ENCODE measurements at places on chromosomes 12 and 14.

DNA sequence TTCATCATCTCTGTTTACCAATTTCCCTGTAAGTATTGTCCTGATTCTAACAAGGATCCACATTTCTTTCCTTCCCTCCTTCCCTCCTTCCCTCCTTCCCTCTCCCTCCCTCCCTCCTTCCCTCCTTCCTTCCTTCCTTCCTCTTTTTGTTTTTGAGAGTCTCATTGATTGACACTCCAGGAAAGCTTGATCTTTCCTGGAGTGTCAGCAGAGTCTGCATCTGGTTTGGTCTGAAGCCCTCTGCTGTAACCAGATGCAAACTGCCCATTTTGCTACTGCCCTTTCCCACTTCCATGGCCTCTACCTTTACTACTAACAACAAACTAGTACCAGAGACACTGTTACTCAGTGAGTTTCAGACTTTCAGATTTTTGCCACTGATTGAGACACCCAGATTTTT lies 14.4 kb upstream of the OR6C65 start:
- DNase-seq: no peak

DNA sequence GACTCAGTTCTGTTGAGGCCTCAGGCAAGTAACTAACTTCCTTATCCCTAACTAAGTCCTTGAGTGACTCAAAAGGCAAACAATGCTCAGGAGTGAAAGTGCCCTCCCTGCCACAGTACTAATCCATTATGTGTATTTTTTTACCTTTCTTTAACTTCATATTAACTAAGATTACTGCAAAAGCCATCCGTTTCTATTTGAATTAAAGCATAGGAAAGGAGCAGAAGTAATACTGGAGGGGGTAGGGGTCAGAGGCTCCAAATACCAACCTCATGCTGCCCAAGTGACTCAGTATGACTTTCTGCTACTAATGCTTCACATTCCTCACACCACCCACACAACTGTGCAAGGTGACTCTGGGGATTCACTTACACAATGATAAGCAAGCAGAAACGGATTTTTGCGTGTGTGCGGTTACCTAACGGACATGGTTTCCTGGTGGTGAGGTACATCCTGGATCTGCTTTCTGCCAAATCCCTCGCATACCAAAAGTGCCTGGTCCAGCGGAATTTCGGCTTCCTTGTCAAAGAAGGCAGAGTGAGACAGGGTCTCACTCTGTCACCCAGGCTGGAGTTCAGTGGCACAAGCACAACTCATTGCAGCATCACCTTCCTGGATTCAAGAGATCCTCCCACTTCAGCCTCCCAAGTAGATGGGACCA lies 25.1 kb downstream of the MOK start:
- DNase-seq: no peak

DNA sequence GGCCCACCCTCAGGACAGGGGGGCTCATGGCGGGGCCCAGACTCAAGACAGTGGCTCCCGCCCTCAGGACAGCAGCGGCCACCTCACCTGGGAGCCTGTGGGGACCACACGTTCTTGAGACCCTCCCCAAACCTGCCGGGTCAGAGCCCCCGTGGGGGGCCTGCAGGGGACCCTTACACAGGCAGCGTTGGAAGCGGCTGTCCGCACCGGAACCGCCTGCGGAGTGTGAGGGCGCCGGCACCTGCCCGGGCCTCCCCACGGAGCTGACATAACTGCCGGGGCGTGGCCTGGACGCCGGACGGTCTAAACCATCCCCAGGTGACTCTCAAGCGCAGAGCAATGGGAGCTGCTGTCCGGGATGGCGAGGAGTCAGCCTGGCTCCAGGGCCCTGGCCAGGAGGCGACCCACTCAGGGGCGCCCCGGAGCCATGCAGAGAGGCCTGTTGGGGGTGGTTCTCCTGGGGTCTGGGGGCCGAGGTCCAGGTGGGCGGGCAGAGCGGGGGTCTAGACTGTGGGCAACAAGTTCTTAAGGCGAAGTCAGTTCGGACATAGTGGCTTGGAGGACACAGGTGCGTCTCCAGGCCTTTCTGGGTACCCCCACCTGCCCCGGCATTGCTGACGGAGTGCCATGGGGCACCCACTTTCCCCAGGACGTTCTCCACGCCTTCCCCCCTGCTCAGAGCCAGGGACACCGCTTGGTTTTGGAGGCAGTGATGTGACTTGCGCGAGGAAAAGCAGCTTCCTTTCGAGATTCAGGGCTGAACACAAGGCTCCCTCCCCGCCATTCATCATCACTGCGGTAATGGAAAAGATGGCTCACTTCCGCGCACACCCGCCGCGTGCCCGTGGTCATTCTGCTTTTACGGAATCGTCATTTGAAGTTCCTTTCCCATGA lies 23.2 kb downstream of the GALNT9 start:
- DNase-seq: no peak

- DNase-seq: no peak
Observed at GRCh38 chr12:30357766-30358490, 337.7 kb downstream of the IPO8 start.

DNA sequence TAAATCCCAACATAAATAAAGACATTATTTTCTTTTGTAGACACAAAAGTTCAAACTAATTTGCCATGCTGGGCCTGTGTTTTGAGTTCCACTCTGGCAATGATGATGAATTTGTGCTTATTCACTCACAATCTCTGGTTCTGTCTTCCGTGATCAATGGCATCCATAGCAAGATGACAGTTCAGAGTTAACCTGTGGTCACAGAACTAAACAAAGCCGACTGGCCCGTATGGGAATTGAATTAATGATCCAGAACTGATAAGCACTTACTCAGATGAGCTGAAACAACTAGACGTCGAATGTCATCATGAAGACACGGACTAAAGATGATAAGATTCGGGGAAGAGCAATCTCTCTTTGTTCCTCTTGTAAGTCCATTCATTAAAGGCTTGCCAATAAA lies 81.6 kb downstream of the CAPZA3 start:
- DNase-seq: no peak

- DNase-seq: peak; percentile 82
Observed at GRCh38 chr14:22448035-22448904, 140.8 kb downstream of the DAD1 start.

DNA sequence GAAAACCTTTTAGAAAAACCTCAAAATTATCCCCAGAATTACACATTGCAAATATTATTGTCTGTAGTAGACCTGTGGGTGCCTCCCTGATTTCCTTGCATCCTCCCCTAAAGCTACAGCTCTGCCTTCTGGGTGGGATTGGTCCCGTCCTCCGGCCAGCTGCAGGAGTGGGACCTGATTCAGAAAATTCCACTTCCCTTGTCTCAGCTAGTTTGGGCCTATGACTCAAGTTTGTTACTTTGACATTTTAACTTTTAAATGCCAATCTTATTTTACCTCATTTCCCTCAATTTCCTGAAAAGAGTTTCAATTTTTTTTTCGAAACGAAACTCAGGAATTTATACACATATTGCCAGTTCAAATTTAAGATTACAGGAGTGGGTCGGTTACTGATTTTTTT lies 13.2 kb upstream of the SLC41A2 start:
- no peak for DNase-seq

GRCh38 chr12:98741196-98741555 lies 96.1 kb downstream of the APAF1 start:
- DNase-seq: no peak

DNA sequence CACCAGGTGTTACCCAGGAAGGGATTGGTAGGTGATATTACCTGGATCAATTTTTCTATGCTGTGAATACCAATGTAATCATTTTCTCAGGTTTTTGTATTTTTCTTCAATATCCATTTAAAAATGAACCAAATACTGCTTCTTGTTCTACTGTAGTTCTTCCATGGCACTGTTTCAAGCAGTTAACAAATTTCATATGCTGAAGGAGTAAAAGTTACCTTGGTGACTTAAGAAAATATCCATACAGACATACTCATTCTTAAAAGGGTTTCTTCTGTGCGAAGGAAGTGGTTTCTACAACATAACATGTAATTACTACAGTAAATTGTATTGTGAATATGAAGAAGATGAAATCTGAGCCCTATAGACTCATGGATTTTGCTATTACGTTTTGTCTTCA lies 222.5 kb downstream of the TMEM117 start:
- no peak for DNase-seq

GRCh38 chr12:27844366-27845090 lies 64.5 kb upstream of the MANSC4 start:
- DNase-seq: no peak

DNA sequence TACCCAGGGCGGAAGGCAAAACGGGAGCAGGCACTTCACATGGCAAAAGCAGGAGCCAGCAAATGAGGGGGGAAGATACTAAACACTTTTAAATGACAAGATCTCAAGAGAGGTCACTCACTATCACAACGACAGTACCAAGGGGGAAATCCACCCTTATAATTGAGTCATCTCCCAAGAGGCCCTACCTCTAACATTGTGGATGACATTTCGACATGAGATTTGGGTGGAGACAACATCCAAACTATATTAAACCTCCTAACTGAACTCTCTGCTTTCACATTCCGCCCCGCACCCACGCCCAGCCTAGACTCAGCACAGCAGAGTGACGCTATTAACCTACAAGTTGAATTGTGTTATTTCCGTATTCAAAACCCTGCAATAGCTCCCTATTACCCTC lies 76.7 kb upstream of the SCAF11 start:
- no peak for DNase-seq

DNA sequence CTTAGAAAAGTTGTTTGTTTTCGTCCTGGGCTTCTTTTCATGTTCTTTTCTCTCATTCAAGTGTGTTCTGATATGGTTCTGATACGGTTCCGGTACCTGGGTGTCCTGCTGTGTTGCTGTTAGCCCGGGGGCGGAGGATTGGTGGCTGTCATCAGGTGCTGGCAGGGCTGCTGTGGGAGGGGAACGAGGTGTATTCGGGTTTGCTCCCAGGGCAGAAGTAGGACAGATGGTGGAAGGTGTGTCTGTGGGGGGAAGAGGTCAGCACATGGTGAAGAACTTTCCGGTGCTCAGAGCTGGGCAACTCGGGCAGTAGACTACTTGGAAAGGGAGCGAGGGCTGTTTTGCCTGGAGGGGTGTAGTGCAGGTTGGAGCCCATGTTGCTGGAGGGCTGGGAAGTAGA lies 70.2 kb downstream of the SLC25A47 start:
- no peak for DNase-seq

- no peak for DNase-seq
Observed at GRCh38 chr14:87679866-87680265, 313.1 kb downstream of the GALC start.

- DNase-seq: peak; percentile 63
Observed at GRCh38 chr12:131803961-131804521, 24.2 kb upstream of the MMP17 start.

GRCh38 chr14:101235335-101236103 lies 325.8 kb upstream of the DIO3 start:
- peak; percentile 74 for DNase-seq

GRCh38 chr12:49838973-49839633 lies 3.8 kb downstream of the BCDIN3D start:
- peak; percentile 80 for DNase-seq

GRCh38 chr14:64983439-64984310 lies 3.0 kb upstream of the FNTB start:
- DNase-seq: peak; percentile 87

GRCh38 chr14:68528040-68528687 lies 264.7 kb downstream of the ZFP36L1 start:
- no peak for DNase-seq

DNA sequence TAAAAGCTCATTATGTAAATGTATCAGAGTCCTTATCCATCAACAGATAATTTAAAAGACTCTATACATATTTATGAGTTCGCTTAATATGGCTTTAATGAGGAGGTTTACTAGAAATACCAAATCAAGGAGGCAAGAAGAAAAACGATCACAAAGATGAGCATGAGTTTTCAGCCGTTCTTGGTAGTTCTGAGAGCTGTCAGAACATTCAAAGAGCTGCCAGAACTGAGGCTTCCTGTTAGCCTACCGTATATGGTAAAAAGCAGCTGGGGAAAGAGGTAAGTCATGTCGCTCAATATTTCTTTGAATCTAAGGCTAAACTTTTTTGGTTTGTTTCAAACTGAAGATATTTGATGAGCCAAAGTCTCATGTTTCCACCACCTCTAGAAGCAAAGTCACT lies 115.3 kb upstream of the PLXNC1 start:
- DNase-seq: no peak

- no peak for DNase-seq
Observed at GRCh38 chr14:98899441-98899840, 372.6 kb downstream of the BCL11B start.

DNA sequence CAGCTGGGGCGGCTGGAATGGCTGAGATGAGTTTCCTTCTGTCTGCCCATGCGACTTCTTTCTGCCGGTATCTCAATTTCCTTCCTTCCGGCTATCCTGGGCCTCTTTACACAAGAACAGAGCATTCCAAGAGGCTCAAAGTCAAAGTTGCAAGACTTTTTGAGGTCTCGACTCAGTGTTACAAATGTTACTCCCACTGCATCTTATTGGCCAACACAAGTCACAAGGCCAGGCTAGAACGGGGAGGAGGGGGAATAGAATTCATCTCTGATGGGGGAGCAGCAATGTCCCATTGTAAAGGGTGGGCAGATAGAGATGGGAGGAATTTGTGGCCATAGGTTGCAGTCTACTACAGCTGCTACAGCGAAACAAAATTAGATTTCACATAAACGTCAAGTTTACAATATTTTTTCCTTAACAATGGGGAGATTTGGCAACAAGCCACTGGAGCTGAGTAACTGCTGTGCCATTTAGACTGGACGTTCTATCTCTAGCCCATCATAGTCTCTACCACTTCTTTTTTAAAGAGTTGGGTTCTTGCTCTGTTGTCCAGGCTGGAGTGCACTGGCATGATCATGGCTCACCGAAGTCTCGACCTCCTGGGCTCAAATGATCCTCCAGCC lies 9.5 kb upstream of the NYNRIN start:
- DNase-seq: no peak

DNA sequence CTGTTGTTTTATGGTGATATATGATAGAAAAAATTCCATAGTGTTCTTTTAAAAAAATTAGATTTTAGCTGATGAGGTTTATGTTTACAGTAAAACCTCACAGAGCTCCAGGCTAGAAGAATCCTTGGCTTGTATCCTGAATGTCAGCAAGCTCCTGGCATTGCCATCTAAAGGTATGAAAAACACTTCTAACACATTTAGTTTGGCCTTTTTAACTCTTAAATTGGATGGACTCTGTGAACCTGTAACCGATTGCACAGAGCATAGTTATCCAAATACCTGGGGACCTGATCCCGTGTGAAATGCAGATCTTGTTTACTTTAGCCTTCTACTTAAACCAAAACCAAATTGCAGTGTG lies 241.1 kb upstream of the DCN start:
- DNase-seq: no peak

- DNase-seq: no peak
Observed at GRCh38 chr12:79983492-79983891, 48.6 kb upstream of the PPP1R12A start.

- no peak for DNase-seq
Observed at GRCh38 chr14:35072226-35072625, 26.2 kb downstream of the FAM177A1 start.

GRCh38 chr14:57573173-57573572 lies 79.5 kb upstream of the CCDC198 start:
- DNase-seq: no peak

GRCh38 chr12:16100206-16100605 lies 177.3 kb downstream of the SLC15A5 start:
- DNase-seq: no peak

- no peak for DNase-seq
Observed at GRCh38 chr14:90319173-90319572, 12.6 kb downstream of the NRDE2 start.

- no peak for DNase-seq
Observed at GRCh38 chr14:99192028-99192621, 79.9 kb downstream of the BCL11B start.

- no peak for DNase-seq
Observed at GRCh38 chr14:76769636-76770292, 8.5 kb downstream of the VASH1 start.

All from hematopoietic multipotent progenitor cell treated with erythropoietin and hydrocortisone succinate and interleukin-3 and kit ligand, for 6 days (in vitro differentiated cells).